ENCODE measurements at places on chromosomes 13 and 19.

DNA sequence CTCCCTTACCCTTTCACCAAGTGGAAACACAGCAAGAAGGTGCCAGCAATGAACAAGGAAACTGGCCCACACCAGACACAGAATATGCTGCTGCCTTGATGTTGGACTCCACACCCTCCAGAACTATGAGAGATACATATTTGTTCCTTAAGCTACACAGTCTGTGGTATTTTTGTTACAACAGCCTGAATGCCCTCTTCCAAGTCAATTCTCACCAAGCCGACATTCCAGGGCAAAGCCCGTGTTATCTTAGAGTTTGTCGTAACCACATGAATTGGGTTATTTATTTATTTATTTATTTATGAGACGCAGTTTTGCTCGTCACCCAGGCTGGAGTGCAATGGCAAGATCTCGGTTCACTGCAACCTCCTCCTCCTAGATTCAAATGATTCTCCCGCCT lies 14.9 kb downstream of the FGF21 start:
- DNase-seq: no peak

- DNase-seq: no peak
Measured at GRCh38 chr13:113747291-113747833, 11.7 kb upstream of the TMEM255B start.

GRCh38 chr13:46621792-46622629 lies 69.0 kb downstream of the LRCH1 start:
- DNase-seq: no peak

GRCh38 chr13:99860745-99861144 lies 110.8 kb downstream of the ZIC5 start:
- DNase-seq: no peak

GRCh38 chr13:87259479-87260083 lies 411.6 kb upstream of the SLITRK5 start:
- DNase-seq: no peak

DNA sequence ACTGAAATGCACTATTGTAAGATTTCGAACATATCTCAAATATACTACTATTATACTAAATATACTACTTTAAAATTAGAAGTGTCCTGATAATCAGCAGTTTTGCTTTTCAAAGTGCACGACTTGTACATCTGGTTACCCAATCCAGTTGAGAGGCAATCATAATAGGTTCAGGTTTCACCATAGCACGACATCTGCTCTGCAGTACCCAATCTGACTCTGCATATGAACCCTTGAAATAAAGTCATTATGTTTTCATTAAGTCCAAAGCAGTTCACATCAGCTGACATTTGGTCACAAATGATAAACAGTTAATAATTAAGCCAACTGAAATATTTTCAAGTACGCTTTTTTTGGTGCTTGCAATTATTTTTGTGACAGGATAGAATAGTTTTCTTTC lies 90.6 kb downstream of the PCDH9 start:
- no peak for DNase-seq

- DNase-seq: no peak
Measured at GRCh38 chr13:101346942-101347728, 69.2 kb downstream of the NALCN start.
